T1000 (cell line): ENCODE measurements at places on chromosomes 4 and X.

DNA sequence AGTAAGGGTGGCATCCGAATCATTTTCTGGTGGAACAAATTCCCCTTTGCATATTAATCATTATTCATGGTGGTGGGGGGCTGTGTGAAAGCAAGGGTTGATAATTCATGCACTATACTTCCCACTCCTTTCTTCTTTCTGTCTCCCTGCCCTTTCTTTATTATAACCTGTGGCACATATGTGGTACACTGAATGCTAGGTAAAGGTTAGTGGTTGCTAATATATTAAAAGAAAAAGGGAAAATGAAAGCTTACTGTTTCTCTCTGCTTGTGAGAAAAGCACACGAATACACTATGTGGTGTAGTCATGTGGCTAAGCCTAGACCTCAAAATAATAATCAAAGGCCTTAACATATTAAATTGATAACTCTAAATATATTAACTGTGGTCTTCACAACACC is 178.4 kb upstream of the RPS6KA3 start:
- no peak for DNase-seq

DNA sequence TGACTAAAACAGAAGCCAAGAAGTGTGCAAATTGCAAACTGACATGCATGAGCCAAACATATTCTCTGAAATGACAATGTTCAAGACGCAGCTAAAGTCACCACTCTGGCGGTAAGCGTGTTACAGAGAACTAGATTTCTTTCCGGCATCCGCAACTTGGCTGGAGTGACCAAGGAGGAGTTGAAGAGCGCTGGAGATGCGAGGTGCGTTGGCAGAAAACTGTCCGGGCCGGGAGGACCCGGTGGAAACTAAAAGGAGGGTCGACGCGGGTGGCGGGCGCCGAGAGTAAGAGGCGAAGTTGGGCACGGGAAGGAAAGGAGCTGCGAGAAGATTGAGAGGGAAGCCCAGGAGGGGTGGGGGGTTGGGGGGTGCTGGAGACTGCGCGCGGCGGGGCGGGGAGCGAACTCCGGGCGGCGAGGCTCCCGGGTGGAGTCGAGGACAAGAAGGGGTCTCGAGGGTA is 807 bp downstream of the SEL1L3 start:
- DNase-seq: no peak

- no peak for DNase-seq
Observed at GRCh38 chr4:64394469-64394868, 14.8 kb downstream of the TECRL start.

DNA sequence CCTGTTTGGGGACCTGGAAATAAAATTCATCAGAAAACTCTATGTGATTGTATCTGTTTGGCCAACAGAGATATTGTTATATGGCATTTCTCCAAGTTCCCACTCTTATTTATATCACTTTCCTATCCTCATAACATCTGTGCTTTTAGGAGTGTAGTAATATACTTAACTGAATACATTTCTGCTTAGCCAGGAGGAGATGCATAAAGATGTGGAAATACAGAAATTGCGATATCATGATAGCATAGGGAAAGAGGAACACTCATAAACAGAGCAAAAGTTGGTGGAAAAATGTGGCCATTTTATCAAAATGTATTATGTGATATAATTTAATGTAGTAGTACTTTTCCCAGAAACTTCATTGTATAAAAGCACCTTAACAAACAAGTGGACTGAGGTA is 46.1 kb upstream of the TSPAN7 start:
- no peak for DNase-seq

DNA sequence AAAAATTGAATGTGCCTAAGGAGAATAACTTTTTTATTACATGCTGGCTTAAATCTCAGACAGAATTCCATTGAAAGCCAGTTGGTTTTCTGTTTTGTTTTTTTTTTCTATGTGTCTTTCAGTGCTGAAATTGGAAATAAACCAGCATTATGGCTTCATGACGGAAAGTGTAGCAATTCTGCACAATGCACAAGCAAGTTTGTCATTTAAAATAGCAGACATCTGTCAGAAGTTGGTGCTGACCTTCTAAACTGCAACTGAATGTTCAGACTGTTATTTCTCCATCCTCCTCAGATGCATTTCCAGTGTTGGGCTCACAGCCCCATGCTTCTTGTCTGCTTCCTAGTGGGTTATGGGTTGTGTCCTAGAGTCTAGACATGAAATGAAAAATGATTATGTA is 107.2 kb upstream of the LIMCH1 start:
- no peak for DNase-seq

DNA sequence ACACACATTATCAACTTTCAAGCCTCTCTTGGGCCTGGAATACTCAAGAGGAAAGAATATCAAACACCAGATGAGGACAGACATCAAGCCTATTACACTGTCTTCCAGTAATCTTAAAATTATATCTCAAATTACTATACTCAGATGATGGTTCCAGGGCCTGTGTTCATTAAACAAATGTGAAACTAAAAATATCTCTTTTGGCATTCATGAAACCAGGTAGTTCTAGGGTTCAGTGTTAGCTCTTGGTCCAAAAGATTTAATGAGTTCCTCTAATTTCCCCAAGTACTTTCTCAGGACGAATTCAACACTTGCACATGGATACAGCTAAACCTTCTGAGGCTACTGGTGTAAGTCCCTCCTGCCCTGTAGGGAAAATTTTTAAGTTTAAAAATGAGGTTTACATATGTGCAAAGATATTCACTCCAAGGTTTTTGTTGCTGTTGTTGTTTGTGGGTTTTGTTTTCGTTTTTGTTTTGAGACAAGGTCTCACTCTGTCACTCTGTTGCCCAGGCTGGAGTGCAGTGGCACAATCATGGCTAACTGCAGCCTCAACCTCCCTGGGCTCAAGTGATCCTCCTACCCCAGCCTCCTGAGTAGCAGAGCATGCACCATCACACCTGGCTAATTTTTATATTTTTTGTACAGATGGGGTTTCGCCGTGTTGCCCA is 79.4 kb downstream of the USP46 start:
- no peak for DNase-seq
